ENCODE measurements at places on chromosomes 2 and 18.

GRCh38 chr18:79970419-79971133 is 6.1 kb downstream of the HSBP1L1 start:
- no peak for DNase-seq

DNA sequence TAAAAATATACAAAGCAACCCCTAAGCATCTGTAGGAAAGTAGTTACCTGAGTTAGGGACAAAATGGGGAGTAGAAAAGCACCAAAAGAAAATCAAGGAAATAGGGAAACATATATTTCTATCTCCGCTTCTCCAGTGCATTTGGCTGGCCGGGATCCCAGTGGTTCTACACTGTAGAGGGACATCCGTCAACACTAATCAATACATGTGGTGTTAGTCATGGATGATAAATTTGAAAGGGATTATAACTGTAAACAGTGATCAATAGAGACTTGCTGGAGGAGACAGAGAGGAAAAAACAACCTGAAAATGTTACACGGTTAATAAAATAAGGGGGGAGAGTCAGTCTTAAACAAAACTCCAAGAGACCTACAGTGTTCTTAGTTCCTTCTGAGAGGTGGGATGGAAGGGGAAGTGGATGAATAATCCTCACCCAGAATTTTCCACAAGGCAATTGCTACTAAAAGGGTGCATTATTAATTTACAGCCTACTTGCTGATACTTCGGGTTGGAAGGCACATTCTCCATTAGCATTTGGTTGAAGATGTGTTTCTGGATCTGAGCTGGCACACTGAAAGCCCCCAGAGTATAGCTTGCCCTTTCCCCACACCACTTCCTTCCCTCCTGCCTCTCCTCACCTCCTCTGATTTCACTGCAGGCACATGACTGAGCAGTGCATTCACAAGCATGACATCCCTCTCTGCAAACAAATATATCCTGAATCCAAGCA is 530.0 kb downstream of the BCL11A start:
- no peak for DNase-seq

DNA sequence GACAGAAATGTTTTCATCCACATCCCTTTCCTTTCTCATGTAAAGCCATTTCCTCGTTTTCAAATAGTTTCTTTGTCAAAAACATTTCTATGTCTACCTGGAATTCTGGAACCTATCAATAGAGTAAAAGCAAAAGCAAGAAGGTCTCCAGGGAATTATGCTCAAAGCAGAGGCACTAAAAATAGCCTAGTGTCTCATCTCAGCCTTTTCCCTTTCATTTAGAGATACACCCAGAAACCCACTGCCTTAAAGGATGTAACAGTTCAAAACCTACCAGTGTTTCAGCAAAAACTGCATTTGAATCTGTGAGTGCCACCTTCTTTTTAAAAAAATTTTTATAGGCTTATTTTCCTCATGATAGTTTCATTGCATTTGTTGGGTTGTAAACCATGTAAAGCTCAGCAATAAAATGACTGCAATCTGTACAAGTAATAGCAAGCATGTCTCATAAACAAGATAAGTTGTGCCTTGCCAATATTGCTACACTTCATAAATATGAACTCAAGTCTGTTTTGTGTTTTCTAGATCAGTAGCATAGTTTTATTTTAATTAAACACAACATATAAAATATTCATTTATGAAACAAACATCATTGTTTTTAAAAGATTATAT is 927.3 kb upstream of the ACVR2A start:
- no peak for DNase-seq

- DNase-seq: no peak
Observed at GRCh38 chr2:43766006-43766405, 7.8 kb upstream of the DYNC2LI1 start.

- no peak for DNase-seq
Observed at GRCh38 chr2:164220265-164220664, 401.0 kb downstream of the GRB14 start.
